Stimulated activated CD8-positive, alpha-beta memory T cell treated with anti-CD3 and anti-CD28 coated beads, Interleukin-2, amount 100 ng/mL, for 48 hours (primary cell): ENCODE measurements at places on chromosomes 12 and 14.

DNA sequence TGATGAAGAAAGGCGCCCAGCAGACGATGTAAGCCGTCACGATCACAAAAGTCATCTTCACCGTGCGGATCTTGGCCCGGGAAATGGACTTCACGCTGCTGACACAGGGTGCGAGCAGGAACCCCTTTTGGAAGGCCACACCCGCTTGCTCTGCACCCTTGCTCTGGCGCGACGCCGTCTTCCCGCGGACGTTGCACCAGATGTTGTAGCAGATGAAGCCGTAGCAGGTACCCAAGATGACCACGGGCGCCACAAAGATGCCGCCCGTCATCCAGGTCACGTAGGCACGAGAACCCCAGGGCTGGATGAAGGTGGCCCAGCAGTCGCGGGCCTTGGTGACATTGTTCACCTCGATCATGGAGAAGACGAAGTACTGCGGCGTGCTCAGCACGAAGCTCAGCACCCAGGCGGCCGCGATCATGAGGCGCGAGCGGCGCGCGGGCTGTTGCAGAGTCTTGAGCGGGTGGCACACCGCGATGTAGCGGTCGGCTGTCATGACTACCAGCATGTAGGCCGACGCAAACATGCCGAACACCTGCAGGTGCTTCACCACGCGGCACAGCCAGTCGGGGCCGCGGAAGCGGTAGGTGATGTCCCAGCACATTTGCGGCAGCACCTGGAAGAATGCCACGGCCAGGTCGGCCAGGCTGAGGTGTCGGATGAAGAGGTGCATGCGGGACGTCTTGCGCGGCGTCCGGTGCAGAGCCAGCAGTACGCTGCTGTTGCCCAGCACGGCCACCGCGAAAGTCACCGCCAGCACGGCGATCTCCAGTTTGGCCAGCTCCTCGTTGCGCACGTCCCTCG, 890 bp downstream of the AVPR1A start:
- no peak for DNase-seq

- DNase-seq = no peak
Measured at GRCh38 chr12:32826807-32827412, 69.7 kb downstream of the PKP2 start.

- DNase-seq = no peak
Measured at GRCh38 chr12:63795944-63796343, 16.2 kb downstream of the RXYLT1 start.

DNA sequence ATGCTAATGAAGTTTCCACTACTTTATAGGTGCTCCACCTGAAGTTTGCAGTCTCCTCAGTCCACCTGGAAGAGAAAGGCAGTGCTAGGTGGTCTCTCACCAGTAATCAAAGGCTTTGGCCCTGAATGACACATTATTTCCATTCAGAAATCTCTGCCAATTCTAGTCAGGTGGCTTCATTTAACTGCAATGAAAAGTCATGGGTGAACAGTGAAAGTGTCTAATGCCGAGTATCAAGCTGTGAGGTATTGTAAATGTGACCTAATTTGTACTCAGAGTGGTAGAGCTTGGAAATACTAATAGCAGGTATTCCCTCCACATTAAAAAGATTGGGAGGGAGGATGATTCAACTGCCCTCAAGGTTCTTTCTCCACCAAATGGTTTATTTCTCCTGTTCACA, 220.9 kb upstream of the LRFN5 start:
- DNase-seq = no peak

DNA sequence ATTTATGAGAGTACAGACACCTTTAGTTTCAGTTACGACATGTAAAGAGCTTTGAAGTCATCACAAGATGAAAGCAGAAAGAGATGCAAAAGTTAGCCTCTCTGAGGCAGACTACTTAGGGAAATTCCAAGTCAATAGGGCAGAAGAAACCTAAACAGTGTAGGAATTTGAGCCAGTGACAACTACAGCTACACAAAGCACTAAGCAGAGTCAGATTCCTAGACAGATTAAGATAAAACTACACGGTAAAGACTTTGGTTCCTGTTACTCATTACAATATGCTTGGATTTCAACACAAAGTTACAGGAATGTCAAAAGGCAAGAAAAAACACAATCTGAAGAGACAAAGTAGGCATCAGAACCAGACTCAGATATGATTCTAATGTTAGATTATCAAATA, 1302.3 kb downstream of the FSCB start:
- DNase-seq = no peak

GRCh38 chr12:15842108-15842507, 40.1 kb upstream of the STRAP start:
- DNase-seq = no peak

DNA sequence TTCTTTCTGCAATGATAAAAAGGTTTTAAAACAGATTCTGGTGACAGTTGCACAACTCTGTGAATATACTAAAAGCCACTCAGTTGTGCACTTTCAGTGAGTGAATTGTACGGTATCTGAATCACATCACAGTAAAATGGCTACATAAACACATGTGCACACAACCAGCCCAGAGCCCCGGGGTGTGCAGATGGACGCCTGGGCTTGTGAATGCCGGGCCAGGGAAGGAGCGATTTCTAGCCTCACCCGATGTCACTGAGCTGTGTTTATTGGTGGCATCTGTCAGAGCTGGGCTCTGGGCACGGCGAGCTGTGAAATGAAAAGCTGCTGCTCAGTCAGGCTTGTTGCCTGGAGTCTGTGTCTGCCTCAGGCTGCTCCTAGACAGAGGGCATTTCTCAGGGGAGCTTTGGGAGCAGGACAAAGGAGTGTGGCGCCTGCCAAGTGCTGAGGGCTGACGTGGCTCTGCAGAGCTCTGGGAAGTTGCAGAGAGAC, 25.9 kb downstream of the RHOF start:
- DNase-seq = no peak

GRCh38 chr12:1890810-1891209, 27.6 kb downstream of the CACNA2D4 start:
- no peak for DNase-seq

GRCh38 chr14:37587131-37587803, 7.8 kb downstream of the FOXA1 start:
- DNase-seq = no peak
